ENCODE measurements at places on chromosomes 11 and 22.

- no peak for DNase-seq
Measured at GRCh38 chr11:98411777-98412176, 609.0 kb upstream of the CNTN5 start.

GRCh38 chr11:106177311-106177710 lies 99.8 kb downstream of the AASDHPPT start:
- DNase-seq = no peak

DNA sequence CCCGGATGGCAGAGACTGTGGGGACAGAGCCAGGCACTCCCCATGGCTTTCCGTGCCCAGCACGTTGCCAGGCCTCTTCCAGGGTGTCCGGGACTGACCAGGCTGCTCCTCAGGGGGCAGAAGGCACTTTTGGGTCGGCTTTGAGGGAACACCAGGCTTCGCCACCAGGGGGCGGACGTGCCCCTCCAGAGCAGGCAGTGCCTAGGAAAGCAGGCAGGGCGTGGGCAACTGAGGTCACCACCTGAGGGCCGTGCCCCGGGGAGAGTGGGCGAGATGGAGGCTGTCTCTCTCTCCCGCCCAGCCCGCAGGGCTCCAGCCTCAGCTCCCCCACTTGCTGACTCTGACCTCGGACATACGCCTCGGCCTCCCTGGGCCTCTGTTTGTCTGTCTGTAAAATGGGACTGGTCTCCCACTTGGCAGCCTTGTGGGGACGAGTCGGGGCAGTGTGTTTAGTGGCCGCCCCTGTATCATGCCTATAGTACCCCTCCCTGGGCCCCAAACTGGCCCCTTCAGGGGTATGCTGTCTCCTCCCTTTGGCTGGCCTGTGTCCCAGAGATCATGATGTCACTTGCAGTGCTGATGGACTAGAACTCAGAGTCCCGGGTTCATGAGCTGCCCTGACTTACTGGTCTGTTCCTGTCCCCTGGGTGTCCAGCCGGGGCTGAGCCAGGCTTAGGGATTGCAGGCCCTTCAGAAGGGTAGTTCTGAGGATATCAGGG lies 4.4 kb upstream of the PRR5 start:
- peak; percentile 69 for DNase-seq

DNA sequence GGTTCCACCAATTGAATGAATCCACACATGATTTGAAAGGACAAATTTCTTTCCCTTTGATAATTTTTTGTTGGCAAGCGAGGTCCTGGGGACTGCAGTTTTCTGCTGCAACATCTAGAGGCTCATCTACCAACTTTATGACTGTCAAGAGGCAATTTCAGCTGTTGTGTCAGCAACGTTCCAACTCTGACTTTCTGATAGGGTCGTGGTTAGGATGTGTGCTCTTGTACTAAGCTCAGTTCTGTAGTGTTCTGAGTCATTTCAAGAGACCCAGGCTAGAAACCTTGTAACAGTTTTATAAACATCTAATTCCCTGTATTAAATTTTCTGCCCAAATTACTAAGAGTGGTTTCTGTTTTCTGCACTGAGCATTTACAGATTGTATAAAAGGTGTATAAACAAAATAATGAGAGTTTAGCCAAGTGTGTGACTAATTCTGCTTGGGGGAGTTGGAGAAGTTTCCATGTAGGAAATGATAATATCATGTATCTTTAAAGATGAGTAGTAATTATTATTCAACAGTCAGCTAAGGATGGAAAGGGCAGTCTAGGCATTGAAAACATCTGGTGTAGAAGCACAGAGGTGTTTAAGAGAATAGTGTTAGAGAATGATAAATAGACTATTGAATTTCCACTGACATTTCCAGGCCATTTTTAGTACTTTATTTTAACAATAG lies 72.2 kb downstream of the RBMXL2 start:
- no peak for DNase-seq

DNA sequence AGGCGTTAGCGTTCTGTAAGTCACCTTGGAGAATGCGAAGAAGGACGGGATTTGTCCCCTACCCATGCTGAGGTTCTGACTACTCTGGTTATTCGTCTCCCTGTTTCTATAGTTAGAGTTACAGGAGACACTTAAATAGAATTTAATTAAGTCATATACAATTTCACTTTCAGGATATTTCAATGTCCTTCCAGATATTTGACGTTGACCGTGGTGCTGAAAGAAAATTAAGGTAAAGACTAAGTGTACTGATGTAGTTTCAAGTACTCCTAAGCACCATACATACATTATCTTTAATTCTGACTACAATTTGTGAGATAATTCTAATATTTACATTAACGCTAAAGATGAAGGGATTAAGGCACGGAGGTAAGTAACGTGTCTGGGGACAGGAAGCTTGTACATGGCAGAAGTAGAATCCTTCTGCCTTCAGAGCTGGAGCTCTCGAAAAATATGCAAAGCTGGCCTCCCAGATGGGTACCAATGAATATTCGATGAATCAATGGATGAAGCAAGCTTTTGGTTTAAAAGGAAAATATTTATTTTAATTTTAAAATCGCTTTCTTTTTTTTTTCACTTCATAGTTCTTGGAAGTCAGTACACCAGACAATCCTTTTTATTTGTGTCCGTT lies 539 bp upstream of the SLC36A4 start:
- peak; percentile 23 for DNase-seq

GRCh38 chr11:17780668-17781067 lies 46.1 kb downstream of the KCNC1 start:
- DNase-seq = no peak

DNA sequence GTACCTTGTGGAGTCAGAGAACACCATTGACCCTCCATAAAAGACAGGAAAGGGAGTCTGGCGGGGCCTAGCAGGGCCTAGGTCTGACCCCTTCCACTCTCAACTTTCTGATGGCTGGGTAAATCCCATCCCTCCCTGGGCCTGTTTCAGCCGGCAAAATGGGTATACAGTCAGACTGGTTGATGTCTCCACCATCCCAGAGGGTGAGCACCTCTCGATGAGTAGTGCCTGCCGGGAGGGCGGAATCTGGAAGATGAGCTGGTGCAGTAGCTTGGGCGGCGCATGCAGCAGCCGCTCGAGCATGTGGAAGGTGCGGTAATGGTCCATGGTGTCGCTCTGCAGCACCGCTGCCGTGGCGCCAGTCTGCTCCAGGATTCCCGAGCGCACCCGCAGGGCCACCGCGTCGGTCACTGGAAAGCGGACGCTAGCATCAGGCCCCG lies 528 bp downstream of the FIBP start:
- no peak for DNase-seq

GRCh38 chr11:126405906-126406305 lies 50.4 kb downstream of the ST3GAL4 start:
- DNase-seq = no peak

GRCh38 chr22:32964411-32965057 lies 93.6 kb downstream of the SYN3 start:
- DNase-seq = no peak

DNA sequence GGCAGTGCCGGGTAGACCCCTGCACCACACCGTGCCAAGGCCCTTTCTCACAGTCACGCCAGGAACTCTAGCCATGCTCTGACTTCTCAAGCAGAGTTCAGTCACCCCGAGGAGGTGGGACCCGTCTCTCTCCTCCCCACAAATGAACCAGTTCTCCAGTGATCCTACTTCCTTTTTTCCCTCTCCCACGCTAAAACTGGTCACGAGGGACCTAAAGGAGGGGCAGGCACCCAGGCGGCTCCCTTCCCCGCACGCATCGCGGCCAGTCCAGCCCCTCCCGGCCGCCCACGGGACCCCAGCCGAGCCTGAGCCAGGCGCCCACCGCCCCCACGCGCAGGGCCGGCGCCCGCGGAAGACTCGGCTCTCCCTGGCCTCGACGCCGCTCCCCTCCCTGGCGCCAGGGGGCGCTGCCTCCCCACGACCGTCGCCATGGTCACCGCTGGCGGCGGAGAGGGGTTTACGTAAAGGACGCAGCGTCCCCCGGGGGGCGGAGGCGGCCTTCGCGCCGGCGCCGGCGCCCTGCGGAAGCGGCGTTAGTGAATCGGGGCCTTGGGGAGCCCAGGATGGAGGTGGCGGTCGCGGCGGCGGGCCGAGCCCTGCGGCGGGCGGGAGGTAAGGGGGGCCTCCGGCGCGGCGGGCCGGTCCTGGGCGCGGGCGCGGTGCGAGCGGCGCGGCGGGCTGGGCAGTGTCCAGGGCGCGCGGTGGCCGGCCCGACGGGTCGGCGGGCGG lies at the start of gene DAGLA:
TSS of gene DAGLA (plus strand) at position 499 of the 729 bp plus-strand sequence. CDS start 39,765 bp downstream, outside the sequence.
- DNase-seq = peak; percentile 58

DNA sequence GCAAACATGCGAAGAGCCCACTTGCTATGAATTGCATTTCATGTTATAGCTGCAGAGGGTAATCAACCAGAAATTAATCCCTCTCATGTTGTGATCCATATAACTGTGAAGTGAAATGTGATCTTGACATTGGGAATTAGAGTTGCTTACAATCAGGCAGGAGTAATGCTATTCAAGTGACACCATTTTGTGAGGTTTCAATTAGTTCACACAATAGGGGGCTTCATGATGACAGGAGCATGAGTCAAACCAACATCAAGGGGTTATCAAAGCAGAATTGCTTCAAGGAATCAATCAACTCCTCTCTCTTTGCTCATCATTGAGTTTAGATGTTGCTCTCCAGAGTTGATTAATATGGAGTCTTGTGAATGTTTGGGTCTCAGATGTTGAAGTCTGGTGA lies 1585.2 kb upstream of the TENM4 start:
- no peak for DNase-seq
